ENCODE measurements at places on chromosomes 11 and 22.

DNA sequence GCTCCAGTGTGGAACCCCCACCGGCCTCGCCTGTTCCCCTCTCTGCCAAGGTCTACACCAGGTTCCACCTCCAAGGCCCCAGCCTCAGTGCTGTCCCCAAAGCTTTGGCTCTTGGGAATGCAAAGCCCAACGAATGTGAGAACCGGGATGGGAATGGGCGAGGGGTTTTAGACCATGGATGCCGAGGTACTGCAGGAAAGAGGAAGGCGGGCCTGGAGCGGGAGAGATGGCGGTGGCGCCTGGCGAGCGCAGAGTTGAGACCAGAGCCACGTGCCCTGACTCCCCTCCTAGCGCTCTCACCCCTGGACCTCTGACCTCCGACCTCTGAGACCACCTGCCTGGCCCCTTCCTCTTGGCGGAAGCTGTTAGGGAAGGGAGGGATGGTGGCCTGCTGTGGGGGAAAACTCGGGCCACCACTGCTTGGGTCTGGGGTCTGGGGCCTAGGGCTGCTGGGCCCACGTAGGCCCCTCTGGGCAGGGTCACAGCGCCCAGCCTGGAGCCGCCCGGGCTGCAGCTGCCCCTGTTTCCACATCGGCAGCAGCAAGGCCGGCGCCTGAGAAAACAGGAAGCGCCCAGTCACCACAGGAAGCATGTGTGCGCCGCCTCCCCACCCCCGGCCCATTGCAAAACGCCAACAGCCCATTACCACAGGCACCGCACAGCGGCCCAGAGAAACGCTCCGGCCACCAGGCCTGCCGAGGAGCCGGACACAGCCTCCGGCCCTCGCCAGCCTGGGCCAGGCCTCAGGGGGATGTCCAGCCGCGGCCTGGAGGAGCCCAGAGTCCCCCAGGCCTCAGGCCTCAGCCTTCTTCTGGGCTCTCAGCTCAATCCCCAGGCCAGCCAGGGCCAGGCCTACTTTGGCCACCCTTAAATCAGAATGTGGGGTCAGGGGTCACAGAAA is 13.8 kb upstream of the SLC39A13 start:
- no peak for DNase-seq

GRCh38 chr11:123473941-123474677 is 44.0 kb downstream of the GRAMD1B start:
- peak; percentile 69 for DNase-seq

DNA sequence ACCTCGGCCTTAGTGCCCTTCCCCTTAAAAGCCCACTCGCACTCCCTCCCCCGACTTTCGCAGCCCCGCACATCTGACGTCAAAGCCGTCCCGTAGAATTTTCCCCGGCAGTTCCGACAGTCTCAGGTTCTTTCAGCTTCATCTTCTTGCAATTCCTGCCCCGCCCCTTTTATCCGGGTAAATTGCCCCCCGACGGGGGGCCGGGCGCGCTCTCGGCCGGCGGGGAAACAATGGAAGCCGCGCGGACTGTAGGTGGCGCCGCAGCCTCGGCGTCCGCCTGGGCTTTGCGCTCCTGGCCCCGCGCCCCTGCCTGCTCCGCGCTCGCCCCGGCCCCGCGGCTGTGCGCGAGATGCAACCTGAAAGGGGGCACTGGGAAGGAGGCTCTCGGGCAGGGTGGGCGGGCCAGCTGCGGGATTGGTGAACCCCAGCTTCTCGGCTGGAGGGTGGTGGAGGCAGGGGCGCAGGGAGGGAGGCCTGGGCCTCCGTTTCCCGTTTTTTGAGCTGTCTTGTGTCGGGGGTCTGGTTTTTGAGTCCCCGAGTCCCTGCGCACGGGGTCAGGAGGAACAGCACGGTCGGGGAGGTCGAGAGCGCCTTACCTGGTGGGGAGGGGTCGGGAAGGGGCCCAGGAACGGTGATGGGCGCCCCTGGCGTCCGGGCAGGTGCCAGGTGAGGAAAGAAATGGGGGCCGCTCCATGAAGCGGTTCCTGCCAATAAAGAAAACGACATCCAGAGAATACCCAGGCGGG is 859 bp upstream of the FGF19 start:
- no peak for DNase-seq

- no peak for DNase-seq
These were observed 16.1 kb upstream of the CARD18 start for GRCh38 chr11:105155679-105156078.

DNA sequence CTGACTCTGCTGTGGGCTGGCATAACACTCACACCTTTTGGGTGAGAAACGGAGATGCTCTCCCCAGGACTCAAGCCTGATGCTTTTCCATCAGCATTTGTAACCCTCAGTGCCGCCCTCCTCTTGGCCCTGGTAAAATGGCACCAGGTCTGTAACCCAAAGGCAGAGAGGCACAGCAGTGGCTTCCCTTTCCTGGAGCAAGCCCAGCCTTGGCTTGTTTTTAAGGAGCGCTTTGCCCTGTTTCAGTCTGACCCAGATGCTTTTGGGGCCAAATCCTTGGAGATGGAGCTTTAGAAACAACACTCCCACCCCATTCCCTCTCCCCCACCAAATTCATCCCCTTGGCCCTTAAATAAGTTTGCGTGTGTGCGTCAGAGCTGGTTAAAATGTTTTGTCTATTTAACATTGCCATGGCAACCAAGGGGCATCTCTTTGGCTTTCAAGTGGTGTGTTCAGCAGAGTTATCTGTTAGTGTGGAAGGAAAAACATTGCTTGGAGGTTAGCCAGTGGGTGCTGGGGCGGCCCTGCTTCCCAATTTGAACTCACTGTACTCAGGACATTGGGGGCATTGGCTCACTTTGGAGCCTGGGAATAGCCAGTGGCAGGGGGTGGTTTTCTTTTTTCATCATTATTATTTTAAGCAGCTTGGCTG is 134.1 kb downstream of the NAV2 start:
- DNase-seq, result no peak

DNA sequence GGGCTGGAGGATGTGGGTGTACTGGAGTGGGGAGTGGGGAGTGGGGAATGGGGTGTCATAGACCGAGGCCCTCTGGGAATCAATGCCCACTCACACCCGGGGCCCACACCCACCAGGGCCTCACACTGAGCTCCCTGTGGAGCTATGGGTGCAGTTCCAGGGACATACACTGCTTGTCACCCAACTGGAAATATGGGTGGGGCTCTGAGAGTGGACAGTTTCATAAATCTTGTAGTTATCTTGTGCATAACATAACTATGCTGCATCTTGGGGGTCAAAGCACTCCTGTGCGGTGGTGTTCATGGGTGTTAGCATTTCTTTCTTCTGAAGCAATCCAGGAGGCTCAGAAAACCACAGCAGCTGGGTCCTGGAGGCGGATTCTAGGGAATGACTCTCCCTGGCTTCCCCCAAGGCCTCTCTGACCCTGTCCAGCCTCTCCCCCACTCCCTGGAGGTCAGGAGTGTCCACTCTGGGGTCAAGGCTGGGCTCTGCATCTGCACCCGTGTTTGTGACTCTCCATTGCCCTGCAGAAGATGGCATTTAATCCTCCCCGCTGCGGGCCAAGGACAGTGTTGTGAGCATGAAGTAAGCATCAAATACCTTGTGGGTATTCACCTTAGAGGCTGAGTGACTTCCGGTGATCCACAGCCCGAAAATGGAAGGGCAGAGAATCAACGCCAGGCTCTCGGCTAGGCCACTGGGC is 172.5 kb downstream of the CTTN start:
- DNase-seq, result no peak

DNA sequence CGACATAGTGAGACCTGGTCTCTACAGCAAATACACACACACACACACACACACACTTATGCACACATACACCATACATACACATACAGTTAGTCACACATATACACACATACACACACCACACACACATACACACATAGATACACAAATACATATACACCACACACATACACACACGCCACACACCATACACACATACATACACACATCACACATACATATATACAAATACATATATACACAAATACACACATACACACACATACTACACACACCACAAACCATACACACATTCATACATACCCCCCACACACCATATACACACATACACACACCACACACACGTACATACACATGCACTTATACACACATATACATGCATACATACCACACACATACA is 57.7 kb downstream of the MICAL2 start:
- no peak for DNase-seq

DNA sequence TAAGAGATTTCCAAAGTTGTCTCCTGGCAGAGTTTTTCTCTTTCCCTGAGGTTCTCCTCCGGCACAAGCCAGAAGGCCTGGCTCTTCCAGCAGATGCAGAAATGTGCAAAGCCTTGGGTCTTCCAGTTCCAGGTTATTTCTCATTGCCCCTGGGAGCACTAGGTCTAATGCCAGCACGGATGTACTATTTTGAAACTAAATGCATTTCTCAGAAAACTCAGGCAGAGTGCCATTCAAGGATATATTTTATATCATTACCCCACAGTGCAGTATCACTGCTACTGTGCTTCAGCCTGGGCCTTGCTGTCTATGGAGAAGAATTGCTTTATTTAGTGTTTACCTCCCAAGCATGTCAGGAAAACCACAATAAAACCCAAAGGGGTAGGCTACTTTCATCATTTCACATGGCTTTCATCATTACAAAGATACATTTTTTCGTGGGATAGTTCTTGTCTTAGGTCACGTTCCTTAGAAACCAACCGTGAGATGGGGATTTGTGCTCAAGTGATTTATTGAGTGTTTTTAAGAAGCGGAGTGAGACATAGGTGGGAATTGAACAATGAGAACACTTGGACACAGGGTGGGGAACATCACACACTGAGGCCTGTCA is 22.4 kb upstream of the FZD4 start:
- DNase-seq, result no peak

GRCh38 chr22:50577987-50578775 is at the start of gene CPT1B:
Gene CPT1B (minus strand): TSS chr22:50578427. CDS start chr22:50577915, 512 bp downstream.
- DNase-seq, result no peak

DNA sequence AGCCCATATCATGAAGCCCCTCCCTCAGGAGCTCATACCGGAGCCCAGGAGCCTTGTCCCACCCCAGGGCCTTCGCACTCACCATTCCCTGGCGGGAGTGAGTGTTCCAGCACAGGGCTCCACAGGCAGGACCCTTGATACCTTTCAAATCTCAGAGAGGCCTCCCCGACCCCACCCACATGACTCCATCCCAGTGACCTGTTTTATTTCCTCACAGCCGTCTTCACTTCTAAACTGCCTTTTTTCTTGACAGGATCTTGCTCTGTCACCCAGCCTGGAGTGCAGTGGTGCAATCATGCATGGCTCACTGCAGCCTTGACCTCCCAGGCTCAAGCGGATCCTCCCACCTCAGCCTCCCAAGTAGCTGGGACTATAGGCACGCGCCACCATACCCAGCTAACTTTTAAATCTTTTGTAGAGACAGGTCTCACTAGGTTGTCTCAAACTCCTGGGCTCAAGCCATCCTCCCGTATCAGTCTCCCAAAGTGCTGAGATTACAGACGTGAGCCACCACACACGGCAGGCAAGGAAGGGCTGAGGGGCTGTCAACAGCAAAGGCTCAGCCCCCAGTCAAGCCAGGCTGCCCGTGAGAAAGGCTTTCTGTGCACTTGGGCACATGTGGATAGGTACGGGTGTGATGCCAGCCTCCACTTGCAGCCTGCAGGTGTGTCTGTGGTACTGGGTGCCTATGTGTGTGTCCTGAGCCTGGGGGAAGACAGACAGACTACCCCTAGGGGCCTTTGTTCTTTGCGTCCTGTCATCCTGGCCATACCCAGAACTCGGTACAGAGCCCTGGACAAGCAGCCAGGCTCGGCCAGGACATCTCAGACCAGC is 9.3 kb downstream of the RPL3 start:
- DNase-seq, result no peak

DNA sequence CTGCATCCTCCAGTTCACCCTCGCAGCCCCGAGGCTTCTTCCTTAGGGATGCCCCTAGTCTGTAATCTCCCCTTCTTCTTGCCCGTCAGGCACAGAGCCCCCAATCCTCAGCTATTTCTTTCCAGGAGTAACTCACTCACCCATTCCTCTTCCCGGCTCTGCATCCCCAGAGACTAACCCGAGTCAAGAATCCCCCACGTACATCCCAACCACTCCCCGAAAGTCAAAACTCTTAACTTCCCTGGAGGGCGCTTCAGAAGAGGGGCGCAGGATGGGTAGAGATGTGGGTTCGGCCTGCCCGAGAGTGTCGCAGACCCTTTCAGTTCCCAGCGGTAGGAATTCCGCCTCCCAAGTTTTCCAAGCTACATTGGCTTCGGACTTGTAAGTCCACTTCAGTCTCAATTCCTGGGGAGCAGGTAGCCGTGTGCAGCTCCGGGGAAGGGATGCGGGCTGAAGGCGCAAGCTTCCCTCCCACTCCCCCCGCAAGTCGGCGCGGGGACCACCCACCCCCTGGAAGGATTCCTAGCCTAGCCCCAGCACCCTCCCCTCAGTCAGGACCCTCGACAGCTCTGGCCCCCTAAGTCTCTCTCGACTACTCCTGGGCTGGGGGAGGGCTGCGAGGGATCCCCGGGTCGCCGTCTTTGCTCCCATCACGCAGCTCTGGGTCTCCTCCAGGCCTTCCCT is 871 bp downstream of the BDNF start:
- no peak for DNase-seq

DNA sequence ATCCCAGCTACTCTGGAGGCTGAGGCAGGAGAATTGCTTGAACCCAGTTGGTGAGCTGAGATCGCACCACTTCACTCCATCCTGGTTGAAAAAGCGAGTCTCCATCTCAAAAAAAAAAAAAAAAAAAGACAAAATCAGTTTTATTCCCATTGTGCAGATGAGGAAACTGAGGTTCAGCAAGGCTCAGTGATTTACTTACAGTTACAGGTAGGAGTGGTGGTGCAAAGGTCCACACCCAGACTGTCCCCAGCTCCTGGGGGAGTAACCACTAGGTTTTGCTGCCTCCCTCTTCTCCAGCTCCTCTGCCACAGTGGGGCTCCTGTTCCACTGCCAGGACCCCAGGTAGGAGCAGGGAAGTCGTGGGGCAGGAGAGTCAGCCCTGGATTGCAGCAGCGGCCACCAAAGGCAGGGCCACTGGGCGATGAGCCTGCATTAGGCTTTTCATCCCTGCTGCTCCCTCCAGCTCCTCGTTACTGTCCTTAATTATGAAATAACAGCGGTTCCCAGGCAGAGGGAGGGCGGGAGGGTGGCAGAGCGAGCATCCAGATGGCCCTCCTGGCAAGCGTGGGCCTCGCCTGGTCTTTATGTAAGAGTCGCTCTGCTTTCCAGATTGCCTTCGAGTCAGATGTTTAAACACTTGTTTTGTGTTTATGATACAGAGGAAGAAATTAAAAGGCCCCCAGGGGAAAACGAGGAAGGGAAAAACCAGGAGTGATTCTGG is 15.5 kb upstream of the RASD2 start:
- DNase-seq, result no peak

DNA sequence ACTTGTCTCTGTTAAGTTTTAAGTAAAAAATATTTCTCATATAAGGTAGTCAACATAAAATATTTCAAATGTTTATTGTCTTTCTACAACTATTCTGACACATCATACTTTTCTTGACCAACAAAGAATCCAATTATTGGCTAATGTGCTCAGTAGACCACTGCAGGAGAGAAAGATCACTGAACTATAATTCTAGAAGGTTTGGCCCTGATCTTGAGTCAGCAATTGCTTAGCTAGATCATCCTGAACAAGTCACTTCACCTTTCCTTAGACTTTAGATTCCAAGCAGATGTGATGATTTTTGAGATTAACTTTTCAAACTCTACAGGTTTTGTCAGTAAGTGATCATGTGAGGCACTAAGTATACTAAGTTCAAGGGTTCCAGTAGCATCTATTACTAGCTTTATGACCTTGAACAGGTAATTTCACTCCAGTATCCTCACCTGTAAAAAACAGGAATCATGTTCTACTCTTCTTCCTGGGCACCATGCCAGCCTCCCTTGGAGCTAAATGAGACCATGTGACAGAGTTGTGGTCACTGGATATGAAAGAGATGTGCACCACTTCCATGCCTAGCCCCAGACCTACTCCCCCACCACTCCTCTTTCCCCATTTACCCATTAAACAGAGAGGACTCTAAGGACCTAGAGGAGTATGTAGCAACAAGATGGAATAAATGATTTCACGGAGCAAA is 17.3 kb downstream of the PGM2L1 start:
- DNase-seq, result no peak

All from AG04450 (cell line).